ENCODE measurements at places on chromosomes 4 and X.

DNA sequence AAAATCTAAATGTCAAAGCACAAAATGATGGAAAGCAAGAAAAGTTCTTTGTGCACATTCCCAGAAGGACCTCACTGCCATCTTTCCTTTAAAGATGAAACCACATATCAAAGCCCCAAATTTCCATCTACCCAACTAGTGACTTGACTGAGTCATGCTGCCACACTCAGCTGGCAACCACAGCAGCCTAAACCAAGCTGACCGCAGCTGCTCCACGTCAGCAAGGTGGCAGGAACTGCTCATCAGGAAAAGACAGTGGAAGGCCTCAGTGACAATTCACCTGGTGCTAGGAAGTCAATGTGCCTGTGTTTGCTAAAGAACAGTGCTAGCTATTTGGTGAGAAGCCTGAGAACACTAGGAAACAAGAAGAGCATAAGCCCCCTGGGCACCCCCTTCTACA is 26.1 kb downstream of the ACOX3 start:
- DNase-seq, result peak; percentile 42

GRCh38 chr4:183816077-183816476 is 89.0 kb upstream of the STOX2 start:
- no peak for DNase-seq

DNA sequence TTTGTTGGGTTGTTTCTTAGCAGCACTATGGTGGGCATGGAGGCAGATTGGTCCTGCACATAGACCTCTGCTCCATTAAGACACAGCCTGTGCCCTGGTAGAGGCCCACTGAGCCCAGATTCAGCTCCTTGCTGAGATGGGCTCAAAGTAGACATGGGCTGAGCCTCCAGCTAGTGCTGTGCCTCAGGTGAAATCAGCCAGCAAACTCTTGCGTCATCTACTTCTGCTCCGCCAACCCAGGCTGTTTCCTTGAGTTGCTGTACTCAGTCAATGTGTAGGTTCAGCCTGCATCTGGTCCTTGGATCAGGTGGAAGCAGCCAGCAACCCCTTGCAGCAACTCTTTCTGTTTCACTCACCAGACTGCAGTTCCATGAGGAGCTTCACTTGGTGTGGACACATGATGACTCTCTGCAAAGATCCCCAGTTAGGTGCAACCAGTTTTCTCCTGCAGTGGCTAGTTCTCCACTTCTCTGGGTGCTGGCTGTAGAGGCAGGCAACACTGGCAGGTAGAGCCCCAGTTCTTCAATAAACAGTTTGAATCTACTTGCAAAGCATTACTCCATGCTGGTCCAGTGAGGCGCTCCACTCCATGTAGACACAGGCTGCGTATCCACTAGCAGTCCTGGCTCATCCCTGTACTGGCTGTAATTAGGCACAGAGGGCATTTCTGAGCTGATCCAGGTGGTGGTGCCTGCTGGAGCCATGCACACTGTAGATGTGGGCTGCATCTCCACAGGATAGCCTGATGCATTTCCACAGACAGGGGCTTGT is 199.0 kb upstream of the MAMLD1 start:
- no peak for DNase-seq

- DNase-seq, result no peak
Observed at GRCh38 chr4:154741922-154742850, 1.6 kb upstream of the LRAT start.

GRCh38 chr4:32472918-32473317 is 1752.7 kb downstream of the PCDH7 start:
- no peak for DNase-seq

GRCh38 chr4:111748157-111748556 is 397.1 kb upstream of the FAM241A start:
- no peak for DNase-seq

Data from activated T-cell treated with anti-CD3 and anti-CD28 coated beads for 48 hours (primary cell).